ENCODE measurements at places on chromosomes 16 and 17.
A peak's percentile ranks its signal among the peaks of the same experiment; 100 is the strongest.

GRCh38 chr16:20849589-20850390, 43.5 kb downstream of the REXO5 start:
- peak; percentile 21 for DNase-seq
- H3K4me3 ChIP-seq: no peak overlapping the region
- peaks cover 11% of the 10 kb centered on the region for H3K36me3 ChIP-seq
- H3K4me1 ChIP-seq: peaks cover 5% of the 10 kb centered on the region

GRCh38 chr16:19805459-19806162, 79.0 kb downstream of the GPRC5B start:
- H3K27ac ChIP-seq: no peak overlapping the region
- no peaks in the 10 kb centered on the region for H3K36me3 ChIP-seq
- peaks cover 3% of the 10 kb centered on the region for H3K4me1 ChIP-seq
- no peak overlapping the region for H3K4me3 ChIP-seq

GRCh38 chr16:68414581-68414980, 33.7 kb downstream of the SMPD3 start:
- DNase-seq: no peak
- no peaks in the 10 kb centered on the region for H3K36me3 ChIP-seq
- H3K27ac ChIP-seq: no peak overlapping the region
- no peaks in the 10 kb centered on the region for H3K27me3 ChIP-seq
- H3K4me3 ChIP-seq: no peak overlapping the region

DNA sequence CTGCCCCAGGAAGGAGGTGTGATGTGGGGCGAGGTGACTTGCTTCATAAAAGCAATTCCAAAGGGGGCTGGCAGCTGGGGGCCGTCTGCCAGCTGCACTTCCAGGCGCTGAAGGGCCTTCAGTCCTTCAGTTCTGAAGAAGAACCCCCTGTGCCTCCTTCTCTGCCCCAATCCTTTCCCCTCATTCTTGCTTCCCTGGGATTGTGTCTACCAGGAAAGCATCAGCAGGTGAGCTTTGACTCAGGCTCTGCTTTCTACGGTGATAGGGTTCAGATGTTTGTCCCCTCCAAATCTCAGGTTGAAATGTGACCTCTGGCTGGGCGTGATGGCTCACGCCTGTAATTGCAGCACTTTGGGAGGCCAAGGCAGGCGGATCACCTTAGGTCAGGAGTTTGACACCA, 52.5 kb upstream of the NKD1 start:
- H3K4me1 ChIP-seq: no peaks in the 10 kb centered on the region
- H3K36me3 ChIP-seq: no peaks in the 10 kb centered on the region
- no peak overlapping the region for H3K27ac ChIP-seq
- no peak overlapping the region for H3K4me3 ChIP-seq

GRCh38 chr17:4642286-4642685, 808 bp upstream of the ALOX15 start:
- H3K27me3 ChIP-seq: peaks cover 33% of the 10 kb centered on the region
- no peak overlapping the region for H3K27ac ChIP-seq
- DNase-seq: no peak
- no peak overlapping the region for H3K4me3 ChIP-seq
- no peaks in the 10 kb centered on the region for H3K36me3 ChIP-seq

DNA sequence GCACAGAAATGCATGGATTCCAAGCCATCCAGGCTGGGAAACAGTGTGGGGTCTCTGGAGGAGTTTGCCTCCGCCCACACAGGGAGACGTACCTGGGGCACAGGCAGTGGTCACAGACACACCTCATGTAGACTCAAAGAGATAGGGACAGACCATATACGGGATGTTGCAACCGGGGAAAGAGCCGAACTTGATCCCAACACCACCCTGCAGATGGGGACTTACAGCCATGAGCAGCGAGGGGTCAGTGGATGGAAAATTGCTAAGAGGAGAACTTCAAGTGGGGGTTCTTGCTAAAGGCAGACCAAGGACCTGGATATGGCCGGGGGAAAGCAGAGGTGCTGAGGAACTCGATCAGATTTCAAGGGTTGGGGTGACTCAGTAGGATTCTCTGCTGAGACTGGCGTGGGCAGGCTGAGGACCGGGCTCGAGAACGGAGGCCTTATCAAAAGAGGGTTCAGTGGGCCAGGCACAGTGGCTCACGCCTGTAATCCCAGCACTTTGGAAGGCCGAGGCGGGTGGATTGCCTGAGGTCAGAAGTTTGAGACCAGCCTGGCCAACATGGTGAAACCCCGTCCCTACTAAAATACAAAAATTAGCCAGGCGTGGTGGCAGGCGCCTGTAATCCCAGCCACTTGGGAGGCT, 12.0 kb upstream of the DNAH17 start:
- H3K4me3 ChIP-seq: no peak overlapping the region
- H3K36me3 ChIP-seq: no peaks in the 10 kb centered on the region
- peaks cover 7% of the 10 kb centered on the region for H3K4me1 ChIP-seq
- H3K27me3 ChIP-seq: no peaks in the 10 kb centered on the region

DNA sequence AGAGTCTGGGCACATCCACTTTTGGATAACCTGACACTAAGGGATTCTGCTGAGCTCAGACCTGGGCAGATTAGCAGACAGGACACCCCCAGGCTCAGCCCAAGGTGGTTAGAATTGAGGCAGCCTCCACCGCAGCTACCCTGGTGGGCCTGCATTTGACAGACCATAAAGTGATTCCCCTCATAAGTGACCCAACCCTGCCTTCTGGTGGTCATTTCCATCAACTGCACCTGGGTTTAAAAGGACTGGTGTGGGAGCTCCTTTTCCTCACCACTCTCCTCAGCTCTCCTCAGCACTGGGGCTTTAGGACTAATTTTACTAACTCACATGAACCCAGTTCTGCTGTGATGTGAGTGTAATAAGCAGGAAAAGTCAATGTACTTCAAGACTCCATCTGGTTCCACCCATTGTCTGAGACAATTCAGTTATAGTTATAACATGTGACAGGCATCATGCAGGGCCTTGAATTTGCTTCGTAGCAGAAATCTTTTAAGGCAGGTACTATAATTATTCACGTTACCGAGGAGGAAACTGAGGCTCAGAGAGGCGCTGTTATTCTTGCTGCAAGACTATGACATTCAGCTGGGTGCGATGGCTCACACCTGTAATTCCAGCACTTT, 42.5 kb downstream of the MYH3 start:
- DNase-seq: no peak
- no peak overlapping the region for H3K4me3 ChIP-seq
- no peaks in the 10 kb centered on the region for H3K36me3 ChIP-seq
- H3K4me1 ChIP-seq: no peaks in the 10 kb centered on the region
- no peak overlapping the region for H3K27ac ChIP-seq

GRCh38 chr17:40550608-40551007, 14.7 kb downstream of the CCR7 start:
- no peak overlapping the region for H3K4me3 ChIP-seq
- no peaks in the 10 kb centered on the region for H3K27me3 ChIP-seq
- no peak for DNase-seq
- no peak overlapping the region for H3K27ac ChIP-seq
- H3K36me3 ChIP-seq: peaks cover 20% of the 10 kb centered on the region

DNA sequence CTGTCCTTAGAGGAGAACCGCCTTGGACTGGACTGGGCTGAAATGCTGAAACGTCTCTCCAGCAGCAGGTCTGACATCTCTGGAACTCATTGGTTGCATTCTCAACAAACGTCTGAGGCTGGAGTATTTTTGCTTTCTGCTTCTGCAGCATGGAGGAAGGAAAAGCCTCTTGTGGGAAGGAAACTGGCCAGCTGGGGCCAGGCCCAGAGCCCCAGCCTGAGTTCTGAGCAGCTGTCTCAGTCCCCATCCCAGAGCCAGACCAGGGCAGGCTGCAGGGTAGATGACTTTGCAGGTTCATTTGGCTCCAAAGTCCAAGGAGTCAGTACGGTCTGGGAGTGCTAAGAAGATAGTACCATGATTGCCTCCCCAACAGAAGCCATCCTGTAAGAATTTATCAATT, 18.3 kb downstream of the TEKT3 start:
- no peaks in the 10 kb centered on the region for H3K4me1 ChIP-seq
- H3K27me3 ChIP-seq: no peaks in the 10 kb centered on the region
- H3K36me3 ChIP-seq: no peaks in the 10 kb centered on the region
- H3K4me3 ChIP-seq: no peak overlapping the region
- no peak for DNase-seq
